ENCODE measurements at places on chromosomes 5 and 9.

GRCh38 chr5:14321936-14322335 is 178.8 kb downstream of the TRIO start:
- no peak for DNase-seq

- DNase-seq = no peak
Observed at GRCh38 chr9:35603506-35603985, 1.5 kb upstream of the TESK1 start.

DNA sequence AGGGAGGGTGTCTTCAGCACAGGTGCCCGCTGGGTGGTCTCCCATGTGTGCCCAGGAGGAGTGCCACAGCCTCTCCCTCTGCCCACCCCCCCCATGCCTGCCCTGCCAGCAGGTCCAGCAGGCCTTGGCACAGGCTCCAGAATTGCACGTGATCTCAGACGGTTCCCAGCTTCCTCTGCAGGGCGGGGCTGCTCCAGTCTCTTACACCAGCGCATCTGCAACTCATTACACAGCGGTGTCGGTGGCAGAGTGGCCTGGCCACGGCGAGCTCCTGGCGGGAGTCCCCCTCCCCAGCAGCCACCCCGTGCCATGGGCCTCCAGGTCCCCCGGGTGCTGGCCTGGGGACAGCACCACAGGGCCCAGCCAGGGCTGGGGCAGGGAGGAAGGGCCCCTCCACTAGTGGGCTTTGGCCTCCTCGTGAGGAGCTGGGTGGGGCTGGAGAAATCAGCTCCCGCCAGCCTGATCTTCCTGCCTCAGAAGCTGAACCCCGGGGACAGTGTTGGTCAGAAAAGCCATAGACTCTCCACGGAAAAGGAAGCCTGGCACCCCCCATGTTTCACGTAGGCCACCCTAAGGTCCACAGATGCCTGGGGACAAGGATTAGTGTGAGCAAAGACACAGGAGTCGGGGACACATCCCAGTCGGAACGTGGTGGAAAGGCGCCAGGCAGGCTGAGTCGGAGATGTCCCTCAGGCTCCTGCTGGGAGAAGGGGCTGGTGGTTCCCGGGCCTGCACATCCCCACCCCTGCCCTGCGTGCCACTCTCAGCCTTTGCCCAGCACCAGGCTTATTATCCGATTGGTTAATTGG is 40.2 kb downstream of the RXRA start:
- peak; percentile 7 for DNase-seq

DNA sequence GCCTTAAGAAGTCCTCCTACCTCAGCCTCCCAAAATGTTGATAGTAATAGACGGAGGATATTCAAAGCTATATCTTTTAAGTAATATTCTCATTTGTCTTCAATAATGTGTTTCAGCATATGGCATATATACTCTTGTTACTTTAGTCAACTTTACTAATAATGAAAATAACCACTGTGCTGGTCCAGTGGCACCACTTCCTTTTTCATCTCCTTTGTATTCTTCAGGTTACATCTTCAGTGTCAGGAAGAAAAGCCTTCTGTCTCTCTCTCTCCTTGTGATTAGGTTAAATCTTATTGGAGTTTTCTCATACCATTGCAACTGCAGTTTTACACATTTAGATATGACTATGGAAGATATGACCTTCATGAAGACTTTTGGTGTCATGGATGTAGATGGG is 31.3 kb downstream of the PARP8 start:
- DNase-seq = no peak

DNA sequence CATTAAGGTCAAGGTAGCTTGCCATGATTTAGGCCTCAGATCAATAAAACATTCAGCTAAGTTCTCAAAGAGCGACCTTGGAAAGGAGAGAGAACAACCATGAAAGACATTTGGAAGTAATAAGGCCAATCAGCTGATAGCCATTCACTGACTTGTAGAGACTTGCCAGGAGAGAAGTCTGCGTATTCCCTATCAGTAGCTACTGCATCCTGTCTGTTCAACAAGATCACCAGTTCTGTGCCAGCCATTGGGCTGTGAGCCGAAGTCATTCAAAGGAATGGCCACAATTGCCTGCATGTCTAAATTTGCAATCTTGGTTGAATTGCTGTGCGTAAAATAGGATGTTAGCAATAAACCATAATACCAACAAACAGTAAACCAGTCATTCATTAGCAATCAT is 219.8 kb downstream of the FBXL7 start:
- no peak for DNase-seq

GRCh38 chr5:68817632-68818031 is 276.2 kb upstream of the SLC30A5 start:
- no peak for DNase-seq

DNA sequence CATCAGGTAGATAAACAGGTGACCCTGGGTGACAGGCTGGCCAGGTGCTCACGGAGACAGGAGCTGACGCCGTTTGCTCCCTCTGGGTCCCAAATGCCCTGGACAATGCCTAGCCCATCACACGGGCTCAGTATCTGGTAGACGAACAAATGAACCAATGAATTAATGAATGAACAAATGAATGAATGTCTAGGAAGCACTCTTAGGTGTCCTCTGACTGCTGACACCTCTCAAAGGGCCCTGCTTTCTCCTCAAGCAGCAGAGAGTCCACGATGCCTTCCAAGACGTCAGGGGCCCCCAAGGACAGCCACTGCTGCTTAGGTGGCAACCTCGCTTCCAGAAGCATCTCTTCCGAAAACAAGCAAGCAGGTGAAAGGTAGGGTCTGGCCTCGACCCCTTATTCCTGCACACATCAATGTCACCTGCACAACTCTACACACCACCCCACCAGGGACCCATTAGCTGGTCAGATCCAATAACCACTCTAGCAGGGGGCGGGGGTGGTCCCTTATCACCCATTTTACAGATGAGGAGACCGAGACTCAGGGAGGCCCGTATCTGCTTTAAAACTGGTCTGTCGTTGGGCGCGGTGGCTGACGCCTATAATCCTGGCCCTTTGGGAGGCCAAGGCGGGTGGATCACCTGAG is 45.2 kb downstream of the VAV2 start:
- no peak for DNase-seq

GRCh38 chr5:8521991-8522390 is 653.0 kb downstream of the MTRR start:
- no peak for DNase-seq

DNA sequence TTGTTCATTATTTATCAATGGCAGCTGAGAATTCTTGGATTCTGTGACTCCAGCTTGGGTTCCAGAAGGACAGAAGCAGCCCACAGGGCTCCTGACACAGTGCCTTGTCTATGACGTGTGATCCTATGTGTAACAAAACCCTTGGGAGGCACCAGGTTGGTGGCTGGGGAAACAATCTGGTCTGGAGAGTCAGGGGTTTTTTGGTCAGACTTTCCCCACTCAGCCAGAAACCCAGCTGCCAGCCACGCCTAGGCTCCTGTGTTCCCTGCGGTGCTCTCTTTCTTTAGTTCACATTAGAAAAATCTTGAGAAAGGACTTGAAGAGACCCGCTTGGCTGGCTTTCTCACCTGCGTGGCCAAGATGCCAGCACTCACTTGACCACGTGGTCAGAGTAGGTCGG is 15.5 kb upstream of the ZBED3 start:
- no peak for DNase-seq

DNA sequence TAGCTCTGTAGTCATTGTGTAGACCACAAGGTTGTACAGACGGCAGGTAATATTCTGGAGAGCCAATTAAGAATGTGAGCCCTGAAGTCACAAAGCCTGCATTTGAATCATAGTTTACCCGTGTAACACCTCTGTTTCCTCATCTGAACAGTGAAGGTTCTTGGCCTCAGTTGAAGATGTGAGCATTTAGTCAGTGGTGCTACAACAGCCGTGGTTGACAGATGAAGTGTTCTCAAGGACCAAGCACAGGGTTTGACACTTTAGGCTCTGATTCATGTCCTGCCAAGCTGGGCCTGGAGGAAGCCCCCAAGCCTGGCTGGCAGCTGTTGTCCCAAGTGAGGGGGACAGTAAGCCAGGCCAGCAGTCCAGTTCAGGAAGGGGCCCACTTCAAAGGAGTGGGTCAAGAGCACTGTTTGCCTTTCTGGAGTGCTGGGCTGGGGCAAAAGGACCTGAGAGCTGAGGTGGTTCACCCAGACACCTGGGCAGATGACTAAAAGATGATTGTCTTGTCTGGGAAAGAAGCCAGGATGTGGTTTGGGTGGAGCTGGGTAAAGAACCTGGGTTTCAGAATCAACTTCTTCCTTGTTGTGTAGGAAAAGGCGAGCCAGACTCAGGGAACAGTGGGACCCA is 20.7 kb downstream of the FAXDC2 start:
- DNase-seq = no peak

GRCh38 chr9:123048748-123049147 is 15.3 kb downstream of the GPR21 start:
- DNase-seq = no peak

GRCh38 chr5:142262683-142263082 is 62.1 kb downstream of the SPRY4 start:
- DNase-seq = no peak

DNA sequence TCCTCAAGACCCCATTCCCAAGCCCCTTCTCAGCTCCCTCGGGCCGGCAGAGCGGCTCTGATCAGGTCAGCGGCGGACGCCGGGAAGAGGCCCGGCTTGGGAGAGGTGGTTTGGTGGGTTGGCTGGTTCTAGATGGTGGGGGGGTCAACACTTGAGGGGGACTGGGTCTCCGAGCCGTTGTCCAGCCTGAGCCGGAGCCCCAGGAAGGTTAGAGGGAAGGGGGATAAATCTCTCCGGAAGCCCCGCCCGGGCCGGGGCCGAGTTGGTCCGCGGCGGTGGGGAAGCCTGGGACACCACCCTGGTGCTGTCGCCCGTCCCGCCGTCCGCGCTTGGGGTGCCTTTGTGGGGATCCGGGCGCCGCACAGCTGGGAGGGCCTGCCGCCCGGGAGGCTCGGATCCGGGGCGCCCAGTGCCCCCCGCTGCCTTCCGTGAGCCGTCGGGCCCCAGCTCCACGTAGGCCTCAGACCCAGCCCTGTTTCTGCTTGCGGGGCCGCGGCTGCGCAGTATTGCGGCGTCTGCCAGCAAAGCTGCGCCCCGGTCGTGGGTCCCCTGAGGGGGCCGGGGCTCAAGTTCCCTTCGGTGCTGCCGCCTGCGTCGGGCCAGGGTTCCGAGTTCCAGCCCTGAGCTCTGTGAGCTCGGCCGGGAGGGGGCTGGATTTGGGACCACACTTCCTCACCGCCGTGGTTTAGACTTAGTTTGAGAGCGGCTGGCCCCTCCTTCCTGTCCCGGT is 542 bp upstream of the TRIM52 start:
- DNase-seq = no peak

DNA sequence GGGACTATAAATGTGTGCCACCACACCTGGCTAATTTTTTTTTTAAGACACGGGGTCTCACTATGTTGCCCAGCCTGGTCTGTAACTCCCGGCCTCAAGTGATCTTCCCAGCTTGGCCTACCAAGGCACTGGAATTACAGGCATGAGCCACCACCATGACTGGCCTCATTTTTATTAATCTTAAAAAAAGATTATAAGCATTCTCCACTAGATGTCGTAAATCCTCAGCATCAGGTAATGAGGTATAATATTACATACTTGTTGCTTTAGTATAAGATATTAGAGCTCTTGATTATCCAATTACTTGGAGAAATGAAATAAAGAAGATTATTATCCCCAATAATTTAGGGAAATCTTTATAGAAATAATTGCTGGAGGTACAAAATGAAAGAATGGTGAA is 78.2 kb upstream of the HTR1A start:
- no peak for DNase-seq

All from NCI-H2227 treated with DMSO at 0.1 percent for 48 hours (cell line).